ENCODE measurements at places on chromosomes 16 and 17.

DNA sequence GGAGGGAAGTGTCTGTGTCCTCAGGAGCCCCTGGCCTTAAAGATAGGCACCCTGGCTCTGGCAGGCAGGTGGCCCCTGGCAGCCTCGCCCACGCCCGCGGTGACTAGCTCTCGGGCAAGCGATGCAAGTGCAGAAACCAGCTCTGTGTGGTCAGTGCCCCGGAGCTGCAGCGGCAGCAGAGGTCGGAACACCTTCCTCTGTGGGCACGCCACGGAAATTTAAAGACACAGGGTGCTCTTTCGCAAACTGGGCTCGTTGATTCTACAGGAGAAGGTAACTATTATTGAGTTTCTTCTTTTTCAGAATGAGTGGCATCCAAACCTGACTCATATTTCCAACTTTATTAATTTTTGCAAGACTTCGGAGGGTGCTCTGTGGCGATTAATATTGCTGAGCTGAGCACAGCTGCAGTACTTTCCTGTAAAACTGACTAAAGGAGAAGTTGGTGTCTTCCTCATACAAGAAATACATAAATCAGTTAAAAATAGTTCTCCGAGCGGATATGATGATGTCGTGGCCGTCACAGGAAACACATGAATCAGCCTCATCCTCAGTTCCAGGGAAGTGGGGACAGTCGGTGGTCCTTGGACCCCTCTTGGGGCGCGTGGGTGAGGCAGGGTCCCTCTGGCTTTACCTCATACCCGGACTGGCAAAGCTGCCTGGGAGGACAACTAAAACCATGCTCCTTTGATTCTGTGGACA lies 120.2 kb downstream of the METRNL start:
- DNase-seq = no peak

DNA sequence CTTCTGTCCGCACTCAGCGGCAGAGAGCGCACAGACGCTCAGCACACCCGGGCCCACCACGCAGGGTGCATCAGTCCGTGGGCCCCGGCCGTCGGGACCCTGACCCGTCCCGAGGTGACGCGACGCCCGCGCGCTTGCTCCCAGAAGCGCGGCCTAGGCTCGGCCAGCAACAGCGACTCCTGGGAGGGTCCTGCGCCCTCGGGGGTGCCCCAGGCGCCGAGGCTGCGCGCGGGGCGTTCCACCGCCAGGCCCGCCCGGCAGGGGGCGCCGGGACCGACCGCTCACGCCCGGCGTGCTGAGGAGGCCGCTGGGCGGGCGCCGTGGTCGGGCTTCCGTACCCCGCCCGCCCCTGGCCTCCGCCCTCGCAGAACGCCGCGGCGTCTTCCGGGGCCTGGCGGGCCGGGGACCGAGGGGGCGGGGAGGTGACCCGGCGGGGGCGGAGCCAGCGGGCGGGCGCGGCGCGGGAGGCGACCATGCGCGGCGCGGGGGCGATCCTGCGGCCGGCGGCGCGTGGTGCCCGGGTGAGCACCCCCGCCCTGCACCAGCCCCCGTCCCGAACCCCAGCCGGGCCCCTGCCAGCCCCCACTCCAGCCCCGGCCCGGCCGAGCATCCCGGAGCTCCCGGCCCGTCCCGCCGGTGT lies at the start of gene CISD3:
Gene CISD3, plus strand, starts transcription at position 456 of the 640 bp plus-strand sequence. Its CDS starts 18 bp downstream, at position 474.
- peak; percentile 76 for DNase-seq

GRCh38 chr16:22977294-22977697 lies 163.3 kb downstream of the HS3ST2 start:
- DNase-seq = no peak

- DNase-seq = no peak
Observed at GRCh38 chr16:79826732-79827475, 226.4 kb upstream of the MAF start.

GRCh38 chr17:27456681-27457359 lies 572 bp downstream of the KSR1 start:
- DNase-seq = no peak

DNA sequence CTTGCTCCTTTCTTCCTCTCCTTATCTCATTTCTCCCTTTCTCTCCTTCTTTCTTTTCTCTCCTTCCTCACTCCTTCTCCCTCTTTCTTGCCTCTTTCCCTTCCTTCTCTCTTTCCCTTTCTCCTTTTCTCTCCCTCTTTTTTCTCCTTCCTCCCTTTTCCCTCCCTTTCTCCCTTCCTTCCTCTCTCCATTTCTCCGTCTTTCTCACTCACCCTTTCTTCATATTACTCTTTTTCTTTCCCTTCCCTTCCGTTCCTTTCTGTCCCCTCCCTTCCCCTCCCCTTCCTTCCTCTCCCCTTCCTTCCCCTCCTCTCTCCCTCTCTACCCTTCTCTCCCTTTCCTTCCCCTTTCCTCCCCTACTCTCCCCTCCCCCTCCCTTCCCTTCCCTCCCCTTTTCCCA lies 240.8 kb downstream of the HS3ST3B1 start:
- DNase-seq = no peak

- no peak for DNase-seq
Observed at GRCh38 chr16:85994492-85995490, 95.8 kb downstream of the IRF8 start.

- no peak for DNase-seq
Observed at GRCh38 chr17:14150619-14151018, 81.3 kb downstream of the COX10 start.

DNA sequence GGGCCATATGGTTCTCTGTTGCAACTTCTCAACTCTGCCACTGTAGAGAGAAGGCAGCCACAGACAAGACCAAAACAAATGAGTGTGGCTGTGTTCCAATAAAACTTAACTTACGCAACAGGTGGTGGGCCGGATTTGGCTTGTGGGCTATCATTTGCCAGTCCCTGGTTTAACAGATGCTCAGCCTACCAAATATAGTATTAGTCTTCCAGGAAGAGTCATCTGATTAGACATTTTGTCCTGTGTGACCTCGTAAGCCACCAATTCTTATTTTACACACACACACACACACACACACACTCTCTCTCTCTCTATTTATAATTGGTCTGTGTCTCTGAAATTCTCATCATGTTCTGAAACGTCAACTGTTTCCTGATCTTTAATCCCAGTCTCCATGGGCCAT lies 245.9 kb downstream of the XYLT1 start:
- peak; percentile 4 for DNase-seq

DNA sequence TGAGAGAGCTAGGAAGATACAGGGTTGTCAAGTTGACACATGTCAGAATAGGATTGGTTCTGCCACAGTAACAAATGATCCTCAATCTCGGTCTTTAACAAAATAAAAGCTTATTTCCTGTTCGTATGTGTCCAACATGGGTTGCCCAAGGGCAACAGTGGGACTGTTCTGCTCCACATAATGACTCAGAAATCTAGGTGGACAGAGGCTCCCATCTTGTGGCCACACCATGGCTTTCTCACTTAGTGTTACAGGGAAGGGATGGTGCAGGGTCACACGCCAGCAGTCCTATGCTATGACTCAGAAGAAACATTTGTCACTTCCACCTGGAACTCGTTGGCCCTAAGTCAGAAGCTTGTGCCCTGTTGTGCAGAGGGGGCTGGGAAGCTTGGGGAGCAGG lies 364.9 kb downstream of the SNX29 start:
- peak; percentile 26 for DNase-seq

- no peak for DNase-seq
Observed at GRCh38 chr17:76691379-76692191, 19.2 kb downstream of the MXRA7 start.

GRCh38 chr17:65173284-65173793 lies 36.2 kb downstream of the RGS9 start:
- peak; percentile 70 for DNase-seq

DNA sequence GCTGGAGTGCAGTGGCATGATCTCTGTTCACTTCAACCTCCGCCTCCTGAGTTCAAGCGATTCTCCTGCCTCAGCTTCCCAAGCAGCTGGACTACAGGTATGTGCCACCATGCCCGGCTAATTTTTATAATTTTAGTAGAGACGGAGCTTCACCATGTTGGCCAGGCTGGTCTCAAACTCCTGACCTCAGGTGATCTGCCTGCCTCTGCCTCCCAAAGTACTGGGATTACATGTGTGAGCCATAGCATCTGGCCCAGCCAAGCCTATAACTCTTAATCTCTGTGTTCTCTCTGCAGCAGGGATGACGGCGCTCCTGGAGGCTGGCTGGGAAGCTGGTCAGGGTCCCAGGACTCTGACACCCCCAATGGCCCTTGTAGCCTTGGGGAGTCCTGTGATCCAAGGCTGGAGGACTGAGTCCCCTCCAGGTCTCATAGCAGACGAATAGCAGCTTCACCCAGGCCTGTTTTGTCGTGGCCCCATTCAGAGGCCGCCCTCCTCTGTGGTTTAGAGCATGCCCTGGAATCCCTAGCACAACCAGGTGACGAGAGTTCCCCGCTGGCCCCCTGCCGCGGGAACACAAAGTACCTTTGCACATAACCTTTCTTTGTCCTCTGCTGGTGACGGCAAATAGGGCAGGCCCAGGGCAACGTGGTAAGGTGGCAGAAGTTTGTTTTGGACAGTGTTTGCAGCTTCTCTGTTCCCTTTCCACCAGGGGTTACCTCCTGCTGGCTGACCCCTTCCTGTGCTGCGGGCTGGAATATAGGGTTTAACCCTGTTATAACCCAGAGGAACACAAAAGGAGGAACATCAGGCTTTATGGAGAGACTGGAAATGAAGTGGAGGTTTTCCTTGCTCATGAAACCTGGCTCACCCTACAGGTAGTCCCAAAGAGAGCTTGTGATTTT lies 43.0 kb upstream of the TOB1 start:
- DNase-seq = no peak

DNA sequence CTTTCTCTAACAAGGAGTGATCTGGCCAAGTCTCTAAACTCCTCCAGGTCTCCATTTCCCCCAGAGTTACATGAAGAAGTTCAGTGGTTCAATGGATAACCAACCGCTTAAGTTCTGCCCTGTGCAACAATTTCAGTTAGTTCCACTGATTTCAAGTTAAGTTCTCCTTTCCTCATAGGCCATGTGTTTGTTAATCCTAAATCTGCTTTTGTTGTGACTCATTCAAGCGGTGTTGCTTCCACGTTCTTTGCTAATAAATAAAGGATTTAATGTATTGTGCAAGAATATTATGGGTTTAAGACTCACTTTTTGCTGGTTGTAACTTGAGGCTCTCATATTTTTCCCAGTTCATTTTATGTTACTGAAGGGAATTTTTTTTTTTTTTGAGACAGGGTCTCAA lies 36.3 kb downstream of the GNA13 start:
- DNase-seq = peak; percentile 94

Measured in iris pigment epithelial cell (primary cell).